ENCODE measurements at places on chromosomes 7 and 10. TPM values are rescaled to one million over a fixed set of nuclear protein-coding genes. Genes with fewer than 3 reads are reported as not detected.

The ZNF25 gene
- total RNA-seq = 13.8 TPM

The PTPRE gene
- 22.0 TPM for total RNA-seq

The C10orf71 gene
- not detected for total RNA-seq

The APBB1IP gene
- total RNA-seq = 9.3 TPM

The HMX3 gene
- not detected for total RNA-seq

GRCh38 chr7:92279396-92280031 is 33.7 kb downstream of the ANKIB1 start:
- DNase-seq = no peak
- peaks cover 8% of the 10 kb centered on the region for H3K36me3 ChIP-seq
- H3K27ac ChIP-seq = no peak overlapping the region
- no peaks in the 10 kb centered on the region for H3K27me3 ChIP-seq
- no peaks in the 10 kb centered on the region for H3K4me1 ChIP-seq
- no peak overlapping the region for H3K4me3 ChIP-seq

GRCh38 chr7:107726356-107727130 is 17.4 kb upstream of the CBLL1 start:
- no peaks in the 10 kb centered on the region for H3K4me1 ChIP-seq
- no peak for DNase-seq
- no peaks in the 10 kb centered on the region for H3K36me3 ChIP-seq
- no peaks in the 10 kb centered on the region for H3K27me3 ChIP-seq
- no peak overlapping the region for H3K4me3 ChIP-seq

- H3K27ac ChIP-seq = no peak overlapping the region
- H3K4me3 ChIP-seq = no peak overlapping the region
- H3K4me1 ChIP-seq = peaks cover 5% of the 10 kb centered on the region
- no peaks in the 10 kb centered on the region for H3K27me3 ChIP-seq
These were observed 47.9 kb downstream of the TBATA start for GRCh38 chr10:70737250-70737649.

GRCh38 chr10:6179078-6179477 is 23.7 kb upstream of the PFKFB3 start:
- no peaks in the 10 kb centered on the region for H3K36me3 ChIP-seq
- DNase-seq = no peak
- H3K4me1 ChIP-seq = peaks cover 61% of the 10 kb centered on the region
- H3K27me3 ChIP-seq = no peaks in the 10 kb centered on the region
- H3K4me3 ChIP-seq = no peak overlapping the region

- H3K27me3 ChIP-seq = no peaks in the 10 kb centered on the region
- peaks cover 13% of the 10 kb centered on the region for H3K4me1 ChIP-seq
- DNase-seq = no peak
- H3K4me3 ChIP-seq = no peak overlapping the region
- H3K36me3 ChIP-seq = no peaks in the 10 kb centered on the region
- no peak overlapping the region for H3K27ac ChIP-seq
These were observed 36.9 kb downstream of the TAF3 start for GRCh38 chr10:7855205-7855604.

DNA sequence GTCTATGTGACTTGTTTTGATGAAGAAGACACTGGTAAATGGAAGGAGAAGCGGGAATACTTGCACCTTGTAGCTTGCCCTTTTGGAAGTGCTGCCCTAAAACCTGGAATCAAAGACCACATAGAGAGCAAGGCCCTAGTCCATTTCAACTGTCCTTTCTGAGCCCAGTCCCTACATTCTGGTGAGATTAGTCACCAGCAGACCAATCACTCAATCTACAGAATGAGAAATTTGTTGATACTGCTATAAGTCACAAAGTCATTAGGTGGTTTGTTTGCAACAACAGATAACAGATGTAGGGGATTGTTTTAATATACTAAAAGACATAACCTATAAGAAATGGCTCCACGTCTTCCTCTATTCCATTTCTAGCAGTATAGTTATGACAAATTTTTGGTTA is 33.6 kb downstream of the WASL start:
- no peak for DNase-seq
- H3K27ac ChIP-seq = no peak overlapping the region
- H3K4me1 ChIP-seq = no peaks in the 10 kb centered on the region
- H3K27me3 ChIP-seq = no peaks in the 10 kb centered on the region

DNA sequence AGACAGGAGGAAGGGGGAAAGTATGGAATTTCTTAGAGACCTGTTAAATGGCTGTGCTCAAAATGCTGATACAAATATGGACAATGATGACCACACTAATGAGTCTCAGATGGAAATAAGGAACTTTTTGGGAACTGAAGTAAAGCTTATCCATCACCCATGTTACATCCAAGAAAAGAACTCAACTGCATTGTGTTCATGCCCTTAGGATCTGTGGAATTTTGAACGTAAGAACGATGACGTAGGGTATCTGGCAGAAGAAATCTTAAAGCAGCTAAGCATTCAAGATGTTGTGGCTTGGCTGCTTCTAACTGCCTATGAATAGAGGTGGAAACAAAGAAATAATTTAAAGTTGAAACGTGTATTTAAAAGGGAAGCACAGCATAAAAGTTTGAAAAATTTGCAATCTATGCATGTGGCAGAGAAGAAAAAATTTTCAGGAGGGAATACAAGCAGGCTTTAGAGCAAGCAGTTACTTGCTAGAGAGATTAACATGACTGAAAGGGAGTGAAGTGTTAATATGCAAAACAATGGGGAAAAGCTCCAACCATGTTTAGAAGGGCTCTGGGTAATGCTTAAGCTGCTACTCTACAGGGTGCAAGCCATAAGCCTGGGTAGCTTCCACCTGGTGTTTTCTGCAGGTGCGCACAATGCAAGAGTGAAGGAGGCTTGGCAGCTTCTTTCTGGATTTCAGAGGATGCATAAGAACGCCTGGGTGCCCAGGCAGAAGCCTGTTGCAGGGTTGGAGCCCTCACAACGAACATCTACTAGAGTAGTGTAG is 499.7 kb upstream of the SEMA3D start:
- H3K27ac ChIP-seq = no peak overlapping the region
- H3K36me3 ChIP-seq = no peaks in the 10 kb centered on the region
- DNase-seq = no peak
- H3K4me1 ChIP-seq = no peaks in the 10 kb centered on the region
- H3K4me3 ChIP-seq = no peak overlapping the region

DNA sequence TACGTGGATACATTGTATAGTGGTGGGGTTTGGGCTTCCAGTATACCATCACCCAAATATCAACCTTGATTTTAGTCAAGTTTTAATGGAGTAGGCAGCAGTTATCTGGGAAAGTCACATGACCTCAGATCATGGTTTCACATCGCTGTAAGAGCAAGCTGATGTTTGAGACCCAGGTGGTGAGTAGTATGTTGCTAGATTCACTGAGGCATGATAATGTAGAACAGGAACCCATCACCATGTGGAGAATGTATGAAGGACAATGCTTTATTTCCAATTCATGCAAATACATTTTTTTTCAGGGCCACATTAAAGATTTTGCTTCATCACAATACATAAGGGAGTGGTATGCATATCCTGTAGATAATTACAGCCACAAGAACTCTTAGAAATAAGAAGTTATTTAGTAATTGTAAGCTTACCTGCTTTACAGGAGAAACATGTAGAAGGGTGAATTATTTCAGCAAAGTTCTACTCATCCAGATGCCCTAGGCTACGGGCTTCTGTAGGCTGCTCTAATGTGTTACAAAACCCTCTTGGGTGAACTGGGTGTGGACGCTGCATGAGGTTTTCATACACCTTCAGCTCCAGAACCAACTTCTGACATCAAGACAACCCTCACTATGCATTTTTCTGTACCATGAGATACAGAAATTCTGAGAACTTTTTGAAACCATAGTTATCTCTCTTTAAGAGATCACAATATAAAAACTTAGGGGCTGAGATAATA is 27.6 kb upstream of the LAMB4 start:
- no peaks in the 10 kb centered on the region for H3K4me1 ChIP-seq
- no peak overlapping the region for H3K4me3 ChIP-seq
- no peaks in the 10 kb centered on the region for H3K27me3 ChIP-seq
- no peak overlapping the region for H3K27ac ChIP-seq

DNA sequence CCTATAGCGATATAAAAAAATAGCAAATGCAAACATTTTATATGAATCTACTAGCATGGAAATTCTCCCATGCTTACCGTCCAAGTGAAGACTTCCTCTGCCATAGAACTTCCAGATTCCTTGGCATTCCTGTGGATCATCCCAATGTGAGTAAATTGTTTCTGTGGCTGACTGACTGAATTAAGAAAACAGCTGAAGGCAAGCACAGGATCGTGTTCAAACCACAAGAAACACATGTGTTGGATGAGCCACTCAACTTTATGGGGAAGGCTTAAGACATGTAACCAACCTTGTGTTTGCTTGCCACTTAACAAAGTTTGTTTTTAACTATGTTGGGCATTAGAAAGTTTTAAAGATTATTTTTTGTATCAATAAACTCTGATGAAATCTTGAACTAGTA is 2.6 kb upstream of the MYPN start:
- H3K4me1 ChIP-seq = no peaks in the 10 kb centered on the region
- no peak overlapping the region for H3K27ac ChIP-seq
- H3K27me3 ChIP-seq = no peaks in the 10 kb centered on the region
- H3K36me3 ChIP-seq = no peaks in the 10 kb centered on the region

- H3K27ac ChIP-seq = no peak overlapping the region
- DNase-seq = no peak
- H3K4me1 ChIP-seq = peaks cover 14% of the 10 kb centered on the region
- no peaks in the 10 kb centered on the region for H3K36me3 ChIP-seq
These were observed 3.7 kb upstream of the PRKAR1B start for GRCh38 chr7:730501-731439.

DNA sequence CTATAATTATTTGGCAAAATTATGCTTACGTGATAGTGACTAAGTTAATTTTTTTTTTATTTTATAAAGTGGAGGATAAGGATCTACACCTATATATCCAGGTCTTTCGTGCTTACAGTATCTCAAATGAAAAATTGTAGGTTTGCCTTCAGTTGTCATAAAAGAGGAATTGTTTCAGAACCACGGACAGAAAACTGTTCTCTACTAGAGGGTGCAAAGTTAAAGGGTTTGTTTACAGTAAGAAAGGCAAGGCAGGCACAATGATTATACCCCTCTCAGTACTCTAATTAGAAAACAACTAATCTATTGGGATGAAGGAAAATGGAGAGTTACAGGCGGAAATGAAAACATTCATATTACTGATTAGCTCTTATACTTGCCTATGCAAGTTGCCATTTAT is 1.5 kb downstream of the PCLO start:
- no peaks in the 10 kb centered on the region for H3K36me3 ChIP-seq
- DNase-seq = no peak
- no peak overlapping the region for H3K4me3 ChIP-seq
- H3K27me3 ChIP-seq = peaks cover 22% of the 10 kb centered on the region

DNA sequence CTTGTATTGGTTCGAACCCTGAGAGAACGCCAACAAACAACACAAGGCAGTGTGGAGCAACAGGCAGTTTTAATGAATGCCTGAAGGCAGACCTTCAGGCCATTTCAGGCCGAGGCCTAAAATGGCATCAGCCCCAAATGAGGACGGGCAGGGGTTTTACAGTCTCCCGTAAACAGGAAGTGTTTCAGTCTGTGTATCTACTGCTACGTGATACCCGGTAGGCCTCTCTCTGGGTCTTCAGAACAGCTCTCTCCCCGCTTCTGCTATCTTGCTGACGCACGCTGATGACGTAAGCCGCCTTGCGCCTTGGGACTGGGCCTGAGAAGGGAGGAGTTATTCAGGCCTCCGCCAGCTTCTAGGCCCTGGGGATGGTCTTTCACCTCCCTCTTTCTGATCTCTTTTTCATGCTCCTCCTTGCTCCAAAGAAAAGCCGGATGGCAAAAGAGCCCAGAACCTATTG is 67.7 kb downstream of the ST8SIA6 start:
- H3K4me3 ChIP-seq = peak overlapping the region; percentile 3
- peak overlapping the region; percentile 81 for H3K27ac ChIP-seq
- no peaks in the 10 kb centered on the region for H3K36me3 ChIP-seq
- peak; percentile 91 for DNase-seq
- H3K27me3 ChIP-seq = no peaks in the 10 kb centered on the region

DNA sequence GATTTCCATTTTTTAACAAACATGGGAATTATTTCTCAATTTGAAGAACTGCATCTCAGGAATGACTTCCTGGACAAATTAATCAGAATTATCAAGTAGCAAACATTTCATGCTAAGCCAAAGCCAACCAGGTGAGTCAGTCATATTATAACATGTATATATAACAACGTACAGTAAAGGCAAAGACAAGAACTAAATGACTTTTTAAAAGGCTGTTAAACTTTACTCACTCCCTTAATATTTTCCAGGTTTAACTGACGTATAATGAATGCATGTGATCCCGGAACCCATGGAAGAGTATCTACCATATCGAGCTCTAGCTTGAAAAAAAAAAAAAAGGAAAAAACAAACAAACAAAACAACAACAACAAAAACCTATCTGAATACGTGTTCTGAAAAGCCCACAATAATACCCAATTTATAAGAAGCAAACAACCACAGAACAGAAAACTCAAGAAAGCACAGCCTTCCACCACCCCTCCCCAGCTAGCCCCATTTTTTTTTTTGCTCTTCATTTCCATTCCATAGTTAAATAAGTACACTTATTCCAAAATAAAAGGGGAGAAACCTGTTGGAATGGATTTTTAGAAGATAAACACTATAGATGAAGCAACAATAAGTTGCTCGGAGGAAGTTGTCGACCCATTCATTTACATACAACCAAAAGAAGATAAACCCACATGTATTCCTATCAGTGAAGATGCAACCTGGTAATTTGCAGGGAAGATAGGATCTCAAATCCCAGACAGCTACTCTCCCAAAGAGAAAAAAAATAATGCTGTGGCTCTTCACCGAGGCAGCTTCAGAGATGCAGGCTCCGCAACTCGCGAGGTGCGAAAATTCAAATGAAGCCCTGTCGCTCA is 537 bp downstream of the NAPEPLD start:
- no peaks in the 10 kb centered on the region for H3K36me3 ChIP-seq
- H3K4me3 ChIP-seq = peak overlapping the region; percentile 71
- no peaks in the 10 kb centered on the region for H3K27me3 ChIP-seq
- DNase-seq = no peak
- peak overlapping the region; percentile 94 for H3K27ac ChIP-seq

GRCh38 chr7:87344446-87344845 is 1.0 kb upstream of the CROT start:
- H3K4me1 ChIP-seq = peaks cover 10% of the 10 kb centered on the region
- H3K27me3 ChIP-seq = no peaks in the 10 kb centered on the region
- H3K36me3 ChIP-seq = peaks cover 26% of the 10 kb centered on the region
- peak overlapping the region; percentile 75 for H3K4me3 ChIP-seq

Data from tibial nerve (tissue), 4 donors.